ENCODE measurements at places on chromosomes 1 and 21. TPM values are rescaled to one million over a fixed set of nuclear protein-coding genes. Genes with fewer than 3 reads are reported as not detected.

DNA sequence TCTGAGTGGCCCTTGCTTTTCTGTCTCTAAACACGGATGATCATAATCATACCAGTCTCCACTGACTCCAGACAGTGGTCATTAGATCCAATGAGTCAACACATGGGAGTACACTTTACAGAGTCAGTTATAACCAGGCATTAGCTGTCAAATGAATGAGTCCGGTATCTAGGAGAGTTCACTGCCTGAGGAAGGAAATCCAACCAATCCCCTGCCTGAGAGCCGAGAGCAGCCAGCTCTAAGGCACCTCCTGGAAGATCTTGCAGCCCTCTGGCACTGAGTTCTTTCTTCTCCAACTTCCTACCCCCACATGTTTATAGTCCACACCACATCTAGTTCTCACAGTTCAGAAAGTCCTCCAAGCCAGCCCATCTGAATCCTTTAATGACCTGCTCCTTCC, 29.4 kb upstream of the RBM15 start:
- H3K4me1 ChIP-seq = peaks cover 12% of the 10 kb centered on the region
- no peaks in the 10 kb centered on the region for H3K36me3 ChIP-seq
- H3K4me3 ChIP-seq = no peak overlapping the region
- DNase-seq = peak; percentile 91
- H3K27me3 ChIP-seq = no peaks in the 10 kb centered on the region
- no peak overlapping the region for H3K27ac ChIP-seq

- H3K27ac ChIP-seq = no peak overlapping the region
- H3K27me3 ChIP-seq = no peaks in the 10 kb centered on the region
- peak; percentile 41 for DNase-seq
- H3K4me1 ChIP-seq = peaks cover 2% of the 10 kb centered on the region
- no peaks in the 10 kb centered on the region for H3K36me3 ChIP-seq
These were observed 41.6 kb downstream of the LAMC2 start for GRCh38 chr1:183227422-183228346.

DNA sequence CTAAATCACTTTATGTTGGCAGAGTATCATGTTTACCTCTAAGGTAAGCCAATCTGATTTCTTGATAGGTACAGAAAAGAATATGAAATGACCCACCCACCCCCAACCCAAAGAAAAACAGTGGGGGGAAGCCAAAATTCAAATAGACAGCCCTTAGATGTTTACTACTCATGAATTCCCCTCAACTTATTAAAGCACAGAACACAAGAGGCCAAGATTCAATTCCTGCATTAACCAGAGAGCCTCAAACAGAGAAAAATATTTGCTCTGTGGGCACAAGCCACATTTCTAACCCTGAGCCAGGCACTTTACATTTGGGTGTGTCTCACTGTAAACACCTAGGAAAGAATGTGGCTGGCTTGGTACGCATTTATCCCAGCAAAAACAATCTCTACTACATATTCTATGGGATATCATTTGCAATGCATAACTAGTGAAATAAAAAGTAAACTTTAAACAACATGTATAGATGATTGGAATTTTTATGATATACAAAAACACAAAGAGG, 84.3 kb downstream of the PTPN14 start:
- peaks cover 11% of the 10 kb centered on the region for H3K4me1 ChIP-seq
- DNase-seq = no peak
- H3K27ac ChIP-seq = no peak overlapping the region
- peaks cover 14% of the 10 kb centered on the region for H3K36me3 ChIP-seq
- no peaks in the 10 kb centered on the region for H3K27me3 ChIP-seq
- H3K4me3 ChIP-seq = no peak overlapping the region

DNA sequence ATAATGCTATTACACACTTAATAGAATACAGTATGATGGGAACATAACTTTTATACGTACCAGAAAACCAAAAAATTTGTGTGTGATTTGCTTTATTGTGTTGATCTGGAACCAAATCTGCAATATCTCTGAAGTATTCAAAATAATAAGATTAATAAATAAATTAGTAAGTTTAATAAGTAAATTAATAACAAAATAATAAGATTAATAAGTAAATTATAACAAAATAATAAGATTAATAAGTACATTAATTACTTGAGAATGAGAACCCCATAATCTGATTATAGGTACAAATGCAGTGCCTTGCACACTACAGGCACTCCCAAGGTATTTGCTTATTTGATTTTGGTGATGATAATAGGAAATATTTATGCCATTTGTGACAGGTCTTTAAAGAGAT, 267.4 kb downstream of the ZNF326 start:
- H3K27ac ChIP-seq = no peak overlapping the region

DNA sequence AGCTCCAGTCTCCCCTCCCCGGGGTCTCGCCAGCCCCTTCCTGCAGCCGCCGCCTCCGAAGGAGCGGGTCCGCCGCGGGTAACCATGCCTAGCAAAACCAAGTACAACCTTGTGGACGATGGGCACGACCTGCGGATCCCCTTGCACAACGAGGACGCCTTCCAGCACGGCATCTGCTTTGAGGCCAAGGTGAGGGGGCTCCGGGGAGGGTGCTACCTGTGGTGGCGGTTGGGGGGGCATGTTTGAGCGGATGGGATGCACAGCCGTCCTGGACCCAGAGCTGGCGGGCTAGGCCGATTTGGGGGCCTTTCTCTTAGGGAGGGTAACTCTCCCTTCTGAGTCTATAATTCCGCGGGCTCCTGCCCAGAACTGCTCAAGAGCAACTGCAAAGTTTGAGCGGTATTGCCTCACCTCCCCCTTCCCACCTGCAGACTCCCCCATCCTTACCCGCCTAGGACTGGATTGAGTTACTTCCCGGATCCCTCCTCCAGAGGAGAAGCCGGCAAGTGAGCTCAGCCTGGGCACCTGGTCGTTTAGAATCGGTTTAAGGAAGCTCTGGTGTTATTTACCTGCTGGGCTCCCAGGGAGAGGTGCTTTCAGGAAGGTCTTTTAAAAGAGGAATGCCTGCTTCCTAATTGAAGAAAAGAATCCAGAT, 730 bp downstream of the NOS1AP start:
- no peaks in the 10 kb centered on the region for H3K36me3 ChIP-seq
- H3K4me1 ChIP-seq = no peaks in the 10 kb centered on the region
- H3K27me3 ChIP-seq = peaks cover 49% of the 10 kb centered on the region
- H3K4me3 ChIP-seq = peak overlapping the region; percentile 78
- DNase-seq = no peak

GRCh38 chr1:242055749-242056320, 56.9 kb upstream of the MAP1LC3C start:
- no peaks in the 10 kb centered on the region for H3K36me3 ChIP-seq
- no peaks in the 10 kb centered on the region for H3K27me3 ChIP-seq
- no peak overlapping the region for H3K4me3 ChIP-seq
- H3K4me1 ChIP-seq = no peaks in the 10 kb centered on the region
- no peak for DNase-seq

DNA sequence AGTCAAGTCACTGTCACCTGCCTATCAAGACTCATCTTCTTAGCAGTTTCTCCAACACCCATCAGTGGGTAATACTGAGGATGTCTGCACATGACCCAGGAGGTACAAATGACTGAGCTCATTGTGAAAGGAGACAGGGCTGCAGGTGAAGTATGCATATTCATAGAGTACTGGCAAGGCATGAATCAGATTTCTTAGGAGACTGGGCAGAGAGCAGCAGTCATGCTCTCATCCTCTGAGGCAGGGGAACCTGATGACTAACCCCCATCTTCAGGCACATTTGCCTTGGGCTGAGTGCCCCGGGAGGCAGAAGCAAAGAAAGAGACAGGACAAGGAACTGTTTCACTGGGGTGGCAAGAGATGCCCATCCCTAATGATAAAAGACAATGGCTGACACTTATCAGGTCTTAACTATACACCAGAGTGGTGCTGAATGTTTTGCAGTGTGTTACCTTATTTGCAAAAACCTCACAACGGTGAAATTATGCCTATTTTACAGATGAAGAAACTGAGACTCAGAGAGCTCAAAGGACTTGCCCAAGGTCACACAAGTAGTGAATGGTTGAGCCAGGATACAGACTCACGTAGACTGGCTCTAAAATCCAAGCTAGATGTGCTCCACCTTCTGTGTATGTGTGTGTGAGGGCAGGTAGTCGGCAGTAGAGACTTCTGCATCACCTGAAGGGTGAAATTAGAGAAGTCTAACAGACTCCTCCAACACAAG, 9.2 kb upstream of the GRHL3 start:
- H3K4me1 ChIP-seq = no peaks in the 10 kb centered on the region
- H3K27ac ChIP-seq = no peak overlapping the region
- peaks cover 36% of the 10 kb centered on the region for H3K27me3 ChIP-seq
- H3K4me3 ChIP-seq = no peak overlapping the region

GRCh38 chr1:172394141-172394751, 26.2 kb upstream of the C1orf105 start:
- H3K27ac ChIP-seq = no peak overlapping the region
- no peak overlapping the region for H3K4me3 ChIP-seq
- DNase-seq = peak; percentile 22
- H3K27me3 ChIP-seq = no peaks in the 10 kb centered on the region

GRCh38 chr1:201404722-201405483, 5.8 kb upstream of the LAD1 start:
- no peak overlapping the region for H3K27ac ChIP-seq
- no peak overlapping the region for H3K4me3 ChIP-seq
- no peaks in the 10 kb centered on the region for H3K4me1 ChIP-seq

DNA sequence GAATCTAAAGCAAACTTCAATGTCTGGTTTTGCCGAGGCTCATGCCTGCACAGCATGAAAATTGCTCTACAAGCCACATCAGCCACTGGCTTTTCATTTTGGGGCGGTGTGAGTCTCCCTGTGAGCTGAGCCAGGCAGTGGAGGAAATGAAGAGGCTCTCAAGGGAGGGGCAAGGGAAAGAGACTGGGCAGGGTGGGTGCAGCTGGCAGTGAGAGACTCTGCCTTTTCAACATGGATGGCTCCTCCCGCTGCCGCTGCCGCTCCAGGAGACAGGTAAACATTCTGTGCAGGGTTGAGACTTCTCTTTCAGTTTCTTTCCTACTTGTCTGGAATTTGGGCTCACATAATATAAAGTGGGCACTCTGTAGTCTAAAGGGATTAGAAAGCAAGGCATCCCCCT, 11.3 kb upstream of the CTSE start:
- no peaks in the 10 kb centered on the region for H3K36me3 ChIP-seq
- H3K27ac ChIP-seq = no peak overlapping the region
- peaks cover 51% of the 10 kb centered on the region for H3K27me3 ChIP-seq
- no peak overlapping the region for H3K4me3 ChIP-seq

DNA sequence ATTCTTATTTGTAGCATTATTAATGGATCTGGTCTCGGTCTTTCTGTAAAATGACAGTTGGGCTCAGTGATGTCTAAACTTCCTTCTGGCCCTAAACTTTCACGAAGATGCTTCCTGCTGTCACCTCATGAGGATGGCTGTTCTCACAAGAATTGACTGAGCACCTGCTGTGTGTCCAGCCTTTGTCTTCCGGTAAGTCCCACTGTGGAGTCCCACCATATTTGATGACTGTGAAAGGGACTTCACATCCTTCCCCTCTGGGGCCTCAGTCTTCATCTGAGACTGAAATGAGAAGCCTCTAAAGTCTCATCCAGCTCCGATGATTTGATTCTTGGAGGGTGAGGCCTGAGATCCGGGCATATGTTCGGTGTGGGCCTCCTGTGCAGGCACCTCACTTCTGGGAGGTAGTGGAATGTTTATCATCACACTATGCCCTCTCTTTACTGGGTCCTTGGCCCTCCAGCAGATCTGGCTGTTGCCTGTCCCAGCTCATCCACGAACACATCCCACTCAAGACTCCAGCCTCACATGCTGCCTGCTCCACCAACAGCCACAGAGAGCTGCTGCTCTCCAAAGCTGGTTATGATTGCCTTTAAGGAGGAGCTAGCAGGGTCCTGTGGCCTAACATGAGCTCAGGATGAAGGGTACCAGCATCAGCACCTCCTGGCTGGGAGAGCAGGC, 95.8 kb downstream of the KCNN3 start:
- peaks cover 59% of the 10 kb centered on the region for H3K27me3 ChIP-seq
- no peaks in the 10 kb centered on the region for H3K4me1 ChIP-seq

GRCh38 chr1:145846201-145846612, 777 bp downstream of the NUDT17 start:
- peak overlapping the region; percentile 25 for H3K27ac ChIP-seq
- peak; percentile 31 for DNase-seq
- peak overlapping the region; percentile 65 for H3K4me3 ChIP-seq
- H3K36me3 ChIP-seq = peaks cover 41% of the 10 kb centered on the region

DNA sequence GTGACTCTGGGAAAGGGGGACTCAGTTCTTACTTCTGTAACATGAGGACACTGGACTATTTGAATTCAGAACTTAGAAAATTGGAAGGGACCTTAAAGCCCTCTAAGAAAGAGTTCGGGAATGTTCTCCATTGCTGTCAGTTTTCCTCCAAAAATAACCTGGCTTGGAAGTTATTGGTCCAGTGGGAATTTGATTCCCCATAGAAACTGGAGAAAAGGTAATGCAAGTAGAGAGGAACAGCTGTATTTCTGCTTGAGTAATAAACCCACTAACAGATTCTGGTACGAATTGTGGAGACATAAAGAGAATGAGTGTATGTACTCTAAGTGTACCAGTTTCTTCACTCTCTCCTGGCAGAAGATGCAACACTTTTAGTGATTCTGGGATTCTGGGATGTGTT, 1.8 kb downstream of the ZBED6 start:
- H3K36me3 ChIP-seq = peaks cover 14% of the 10 kb centered on the region
- peaks cover 12% of the 10 kb centered on the region for H3K4me1 ChIP-seq
- no peak for DNase-seq
- H3K27ac ChIP-seq = no peak overlapping the region

DNA sequence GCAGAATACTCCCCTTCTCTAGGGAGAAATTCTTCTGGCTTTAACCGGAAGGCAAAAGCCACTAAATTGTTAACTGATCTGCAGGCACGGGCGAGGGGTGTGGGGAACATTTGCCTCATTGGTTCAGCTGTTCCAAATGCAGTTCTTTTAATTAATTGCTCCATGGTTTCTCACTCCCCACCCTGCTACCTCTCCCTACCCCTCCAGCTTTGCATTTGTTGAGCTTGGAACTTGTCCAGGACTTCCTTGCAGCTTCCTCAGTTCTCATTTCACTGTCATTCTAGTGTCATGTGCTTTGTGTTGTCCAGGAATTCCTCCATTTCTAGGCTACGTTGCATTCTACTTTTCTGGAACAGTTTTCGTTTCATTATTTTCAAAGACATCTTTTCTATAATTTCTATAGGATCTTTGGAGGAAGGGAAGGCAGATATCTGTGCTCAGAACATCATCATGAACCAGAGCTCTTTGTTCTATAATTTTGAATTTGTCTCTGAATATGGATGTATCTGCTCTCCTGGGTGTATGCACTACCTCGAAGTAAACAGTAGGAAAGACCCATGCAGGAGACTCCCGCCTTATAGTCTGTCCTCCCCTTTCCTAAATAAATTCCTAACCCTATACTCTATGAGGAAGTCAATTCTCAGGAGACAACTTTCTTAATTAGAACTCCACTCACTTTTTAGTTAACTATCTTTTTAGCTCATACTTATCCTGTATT, 132.4 kb upstream of the LMO4 start:
- peaks cover 2% of the 10 kb centered on the region for H3K27me3 ChIP-seq
- DNase-seq = no peak
- H3K4me3 ChIP-seq = no peak overlapping the region

GRCh38 chr1:246066573-246066972, 440.5 kb downstream of the SMYD3 start:
- peaks cover 6% of the 10 kb centered on the region for H3K4me1 ChIP-seq
- no peak overlapping the region for H3K4me3 ChIP-seq
- H3K27ac ChIP-seq = no peak overlapping the region
- no peak for DNase-seq
- no peaks in the 10 kb centered on the region for H3K36me3 ChIP-seq

Gene KRTAP11-1
- not detected for total RNA-seq

Gene KLF17
- 0.28 TPM for total RNA-seq

Gene DCDC2B
- total RNA-seq = not detected

Gene ACTA1
- not detected for total RNA-seq
